ENCODE measurements at places on chromosomes 6 and 20. TPM values are rescaled to one million over a fixed set of nuclear protein-coding genes. Genes with fewer than 3 reads are reported as not detected.

C6orf118 gene
- total RNA-seq, result not detected

SLC17A2 gene
- total RNA-seq, result 1.7 TPM

TRIM10 gene
- total RNA-seq, result not detected

F13A1 gene
- total RNA-seq, result not detected

LY6G5C gene
- not detected for total RNA-seq

MCHR2 gene
- total RNA-seq, result not detected

LHFPL5 gene
- not detected for total RNA-seq

ARMC2 gene
- total RNA-seq, result 0.94 TPM

ABHD16B gene
- not detected for total RNA-seq

CLDN20 gene
- not detected for total RNA-seq

HNF4A gene
- not detected for total RNA-seq

HTR1B gene
- 0.12 TPM for total RNA-seq

TCF19 gene
- total RNA-seq, result 5.0 TPM

SNAP25 gene
- total RNA-seq, result 2.1 TPM

BMP6 gene
- total RNA-seq, result 2.3 TPM

VNN1 gene
- not detected for total RNA-seq

ENPP1 gene
- total RNA-seq, result 1.4 TPM

PTPRK gene
- total RNA-seq, result 17.9 TPM

TMEM74B gene
- not detected for total RNA-seq

STX11 gene
- 0.17 TPM for total RNA-seq

BTN1A1 gene
- not detected for total RNA-seq

KIF25 gene
- total RNA-seq, result not detected

SNAP91 gene
- 0.12 TPM for total RNA-seq

SALL4 gene
- total RNA-seq, result 0.09 TPM

RIPPLY2 gene
- not detected for total RNA-seq

EEF1A2 gene
- 0.09 TPM for total RNA-seq

BPIFB1 gene
- not detected for total RNA-seq

FAM83C gene
- not detected for total RNA-seq

GJA10 gene
- total RNA-seq, result not detected

FAM209B gene
- total RNA-seq, result not detected

TNXB gene
- 240 TPM for total RNA-seq

DEFB132 gene
- total RNA-seq, result not detected

ANKEF1 gene
- total RNA-seq, result 0.68 TPM

Data from pericardium fibroblast (primary cell).